Cortex of kidney (tissue), 1 donor: ENCODE measurements at places on chromosomes 11 and 22.

DNA sequence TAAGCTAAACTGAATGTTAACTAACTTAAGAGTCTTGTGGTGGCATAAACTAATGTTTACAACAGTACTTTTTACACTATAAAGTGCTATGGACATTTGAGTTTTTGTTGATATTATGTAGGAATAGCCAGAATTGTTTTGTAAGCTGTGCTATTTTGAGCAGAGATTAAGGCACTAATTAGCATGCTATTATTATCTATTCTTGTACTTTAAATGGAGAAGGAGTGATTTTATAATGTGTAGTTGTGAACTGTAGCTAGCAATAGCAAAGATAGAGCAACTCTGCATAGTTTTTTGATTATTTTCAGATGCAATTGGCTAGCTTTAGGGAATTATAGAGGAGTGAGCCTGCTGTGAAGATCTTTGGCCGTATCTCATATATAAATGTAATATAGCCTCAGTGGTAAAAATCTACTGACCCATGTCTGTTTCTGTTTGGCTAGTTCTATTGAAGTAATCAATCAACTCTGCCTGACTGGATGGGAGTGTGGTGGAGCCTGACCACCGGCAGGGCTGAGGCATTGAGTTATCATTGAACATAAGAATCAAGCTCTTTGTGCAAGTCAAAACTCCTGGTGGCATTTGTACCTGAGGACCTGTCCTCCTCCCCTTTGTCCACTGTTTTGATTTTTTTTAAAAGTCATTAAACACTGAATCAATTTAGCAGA lies 34.3 kb downstream of the NCAM1 start:
- no peak for DNase-seq

DNA sequence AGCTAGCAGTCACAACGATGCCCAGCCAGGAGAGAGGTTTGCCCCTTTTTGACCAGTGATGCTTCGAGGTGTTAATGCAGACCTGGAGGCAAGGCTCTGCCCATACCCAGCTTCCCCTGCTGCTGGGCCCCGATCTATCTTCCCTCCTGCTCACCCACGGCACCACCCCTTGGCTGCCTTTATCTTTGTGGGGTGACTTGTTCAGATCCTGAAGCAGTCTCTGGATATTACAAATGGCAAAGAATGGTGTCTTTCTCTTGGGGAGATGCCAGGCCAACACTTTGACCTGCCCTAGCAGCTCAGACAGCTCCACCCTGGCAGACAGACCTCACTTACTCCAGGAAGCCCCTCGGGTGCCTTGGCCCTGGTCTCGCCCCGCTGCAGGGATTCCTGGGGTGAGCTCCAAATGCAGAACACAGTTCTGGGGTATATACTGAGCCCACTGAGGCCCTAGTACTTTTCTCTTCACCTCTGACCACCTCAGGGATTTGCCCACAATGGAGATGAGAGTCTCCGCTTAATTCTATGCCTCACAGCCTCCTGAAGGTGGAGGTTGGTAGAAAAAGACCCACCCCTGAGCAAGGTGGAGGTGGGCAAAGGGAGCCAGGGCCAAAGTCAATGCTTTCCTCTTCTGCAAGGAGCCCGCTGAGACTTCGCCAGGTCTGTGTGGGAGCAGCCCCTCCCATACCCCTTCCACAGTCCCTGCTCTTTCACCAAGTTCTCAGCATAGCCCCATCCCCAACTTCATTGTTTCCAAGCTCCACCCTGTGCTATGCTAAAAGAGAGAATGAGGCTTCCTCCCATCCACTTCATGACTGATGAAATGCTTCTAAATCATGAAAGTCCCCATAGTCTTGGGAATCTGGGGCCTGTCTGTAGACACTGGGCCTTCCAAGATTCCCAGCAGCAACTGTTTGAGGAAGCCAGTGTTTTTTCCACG lies 11.1 kb upstream of the ST3GAL4 start:
- DNase-seq = no peak

- DNase-seq = no peak
Observed at GRCh38 chr11:58771458-58771855, 39.7 kb upstream of the GLYAT start.

DNA sequence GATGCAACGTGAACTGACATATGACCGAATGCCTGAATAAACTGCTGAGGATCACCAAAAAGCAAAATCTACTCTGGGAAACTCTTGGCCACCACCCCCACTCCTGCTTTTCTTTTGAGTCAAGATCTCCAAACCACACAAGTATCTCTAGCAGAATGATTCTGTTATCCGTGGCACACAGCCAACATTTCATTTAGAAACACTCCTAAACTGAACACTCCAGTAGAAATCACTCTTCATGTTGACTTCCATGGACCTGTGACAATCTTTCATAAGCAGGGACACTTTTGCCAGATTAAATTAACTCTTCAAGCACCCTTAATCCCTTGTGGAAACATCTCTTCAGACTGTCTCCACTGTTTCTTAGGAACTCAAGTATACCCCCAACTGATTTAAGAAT lies 44.4 kb downstream of the VSIG10L2 start:
- no peak for DNase-seq

GRCh38 chr11:68891351-68891948 lies 12.2 kb downstream of the MRPL21 start:
- DNase-seq = no peak

DNA sequence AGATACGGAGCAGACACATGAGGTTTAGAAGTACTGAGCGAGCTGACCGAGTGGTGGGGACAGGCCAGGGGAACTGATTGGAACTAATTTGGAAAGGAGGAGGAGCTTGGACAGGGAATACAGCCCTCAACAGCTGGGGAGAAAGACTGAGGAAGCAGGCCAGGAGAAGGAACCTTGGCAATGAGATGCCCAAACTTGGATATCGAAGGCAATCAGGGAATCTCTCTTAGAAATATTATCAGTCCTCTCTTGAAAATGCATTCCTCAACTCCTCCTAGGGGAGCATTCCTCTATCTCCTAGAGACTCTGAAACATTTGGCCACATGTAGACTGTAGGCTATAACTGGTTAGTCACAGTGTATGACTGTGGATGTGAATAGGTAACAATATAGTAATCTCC lies 284.6 kb downstream of the GUCY1A2 start:
- no peak for DNase-seq

- DNase-seq = no peak
Observed at GRCh38 chr11:1748636-1749394, 1.6 kb downstream of the IFITM10 start.

DNA sequence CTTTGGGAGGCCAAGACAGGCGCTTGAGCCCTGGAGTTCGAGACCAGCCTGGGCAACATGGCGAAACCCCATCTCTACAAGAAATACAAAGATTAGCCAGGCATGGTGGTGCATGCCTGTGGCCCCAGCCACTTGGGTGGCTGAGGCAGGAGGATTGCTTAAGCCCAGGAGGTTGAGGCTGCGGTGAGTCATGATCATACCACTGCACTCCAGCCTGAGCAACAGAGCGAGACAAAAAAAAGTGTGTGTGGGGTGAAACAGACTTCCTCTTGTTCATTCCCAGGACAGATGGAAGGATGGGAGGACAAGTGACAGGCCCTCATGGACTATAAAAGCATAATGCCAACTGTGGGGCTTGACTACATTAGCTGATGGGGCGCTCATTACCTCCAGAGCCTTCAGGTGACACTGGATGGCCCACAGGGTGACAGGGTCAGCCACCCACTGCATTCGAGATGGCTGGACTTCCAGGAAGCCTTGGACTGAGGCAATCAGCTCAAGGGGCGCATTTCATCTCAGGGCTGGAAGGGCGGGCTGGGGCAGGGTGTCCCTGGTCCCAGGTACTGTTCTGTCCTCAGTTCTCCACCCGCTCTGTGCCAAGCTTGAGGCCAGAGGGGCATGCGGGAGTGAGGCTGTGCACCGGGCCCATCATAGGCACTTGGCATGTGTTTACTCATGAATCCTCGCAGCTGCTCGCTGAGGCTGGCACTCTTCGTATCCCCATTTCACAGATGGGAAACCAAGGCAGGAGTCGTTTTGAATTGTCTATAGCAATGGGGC lies 12.5 kb downstream of the NPTXR start:
- no peak for DNase-seq
